Activated T-helper 1 cell treated with Interleukin-2 at 50 U/mL for 16 hours (primary cell): ENCODE measurements at places on chromosomes 2 and 18.

DNA sequence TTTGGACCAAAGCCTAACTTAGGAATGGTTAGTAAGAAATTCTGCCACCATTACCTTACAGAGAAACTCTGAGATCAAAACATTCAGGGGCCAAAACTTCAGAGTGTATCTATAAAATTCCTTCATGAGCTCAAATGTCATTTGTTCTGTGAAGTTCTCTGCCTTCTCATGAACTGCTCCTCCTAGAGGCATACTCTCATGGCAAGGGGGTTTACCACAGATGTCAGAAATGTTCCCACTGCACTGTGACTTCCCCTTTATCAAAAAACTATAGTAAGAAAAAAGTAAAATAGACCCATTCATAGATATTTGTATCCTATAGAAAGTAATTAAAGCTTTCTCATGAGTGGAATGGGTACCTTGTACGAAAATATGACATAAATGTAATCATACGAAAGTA lies 68.5 kb downstream of the USP40 start:
- no peak for DNase-seq

- DNase-seq, result peak; percentile 48
Measured at GRCh38 chr2:130332271-130333073, 10.2 kb upstream of the IMP4 start.

GRCh38 chr2:128311755-128312341 lies 6.8 kb downstream of the HS6ST1 start:
- DNase-seq, result no peak

DNA sequence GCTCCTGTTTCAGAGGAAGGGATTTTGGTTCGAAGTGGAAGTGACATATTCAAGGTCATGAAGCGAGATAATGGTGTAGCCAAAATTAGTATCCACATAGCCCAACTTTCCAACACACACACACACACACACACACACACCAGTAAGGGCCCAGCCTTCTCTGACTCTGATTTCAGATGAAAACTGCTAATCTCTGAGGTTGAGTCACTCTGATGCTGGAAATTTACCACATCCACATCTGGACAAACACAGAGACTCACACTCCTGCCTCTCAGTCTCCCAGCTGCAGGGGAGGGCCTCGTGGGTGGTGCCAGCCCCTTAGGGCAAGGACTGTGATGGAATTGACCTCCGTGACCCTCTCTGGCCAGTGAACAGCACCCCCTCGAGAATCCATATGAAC lies 29.0 kb upstream of the SLC35F6 start:
- no peak for DNase-seq

GRCh38 chr2:54758951-54759350 lies 35.5 kb downstream of the EML6 start:
- DNase-seq, result no peak

DNA sequence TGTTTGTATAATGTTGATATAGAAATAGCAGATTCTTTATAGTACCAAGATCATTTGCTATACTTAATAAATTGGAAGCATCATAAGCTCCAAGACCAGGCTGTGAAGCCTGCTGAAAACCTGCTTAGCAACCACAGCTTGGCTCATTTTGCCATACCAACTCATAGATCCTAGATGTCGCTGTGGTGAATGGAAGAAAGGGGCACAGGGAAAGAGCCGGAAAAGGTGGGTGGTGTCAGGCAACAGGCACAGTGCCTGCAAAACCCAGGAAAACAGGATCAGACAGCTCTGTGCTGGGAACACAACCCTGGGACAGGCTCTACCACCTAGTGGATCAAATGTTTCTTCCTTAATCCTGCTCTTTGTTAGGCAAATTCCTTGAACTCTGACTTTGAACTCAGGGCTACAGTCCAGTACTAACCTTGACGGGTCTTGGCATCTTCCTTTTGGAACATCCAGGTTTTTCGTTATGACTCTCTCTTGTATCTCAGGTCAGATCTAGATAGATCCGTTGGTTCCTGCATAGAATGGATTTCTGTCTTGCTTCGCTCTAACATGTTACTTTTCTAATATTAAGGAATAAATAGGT lies 31.6 kb downstream of the TWSG1 start:
- no peak for DNase-seq

- no peak for DNase-seq
Measured at GRCh38 chr2:63613391-63613901, 24.7 kb downstream of the MDH1 start.

DNA sequence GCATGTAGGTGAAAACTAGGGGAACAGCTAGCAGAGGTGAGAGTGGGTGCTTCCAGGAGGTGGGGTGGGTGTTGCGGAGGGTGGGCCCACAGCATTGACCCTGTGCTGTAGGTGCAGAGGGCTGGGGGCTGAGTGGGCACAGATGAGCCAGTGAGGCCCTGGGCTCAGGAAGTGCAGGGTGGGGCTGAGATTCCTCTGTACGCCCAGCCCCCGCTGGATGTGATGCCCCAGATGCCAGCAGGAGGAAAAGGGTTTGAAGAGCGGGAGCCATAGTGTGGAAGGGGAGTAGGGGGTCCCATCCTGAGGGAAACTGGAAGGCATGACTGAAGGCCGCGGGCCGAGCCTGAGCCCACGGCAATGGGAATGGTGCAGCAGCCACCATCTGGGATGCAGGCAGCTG lies 14.1 kb upstream of the OTOS start:
- no peak for DNase-seq

DNA sequence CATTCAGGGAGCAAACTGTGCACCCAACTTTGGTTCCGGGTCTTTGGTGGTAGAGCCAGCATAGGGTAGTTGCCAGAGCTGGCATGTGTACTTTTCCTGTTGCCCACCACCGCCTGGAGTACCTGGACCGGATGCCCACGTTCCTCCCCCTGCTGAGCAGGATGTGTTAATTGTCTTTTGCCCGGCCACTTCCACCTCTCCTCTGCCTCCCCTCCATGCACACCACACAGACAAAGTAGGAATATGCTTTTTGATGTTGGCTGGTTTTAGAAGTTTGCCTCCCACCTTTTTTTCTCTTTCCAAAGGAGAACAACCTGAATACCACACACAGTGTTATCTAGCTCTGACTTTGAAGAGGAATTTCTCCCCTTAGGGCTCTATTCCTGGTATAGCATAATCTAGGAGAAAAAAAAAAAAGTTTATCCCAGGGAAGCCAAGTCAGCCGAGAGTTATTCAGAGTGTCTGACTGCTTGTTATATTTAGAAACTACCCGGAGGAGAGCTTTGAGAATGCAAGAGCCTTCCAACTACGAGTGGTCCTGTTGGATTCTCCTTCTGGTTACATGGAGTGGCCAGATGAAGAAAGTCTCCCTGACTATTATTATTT lies 111.9 kb downstream of the SETBP1 start:
- DNase-seq, result no peak

DNA sequence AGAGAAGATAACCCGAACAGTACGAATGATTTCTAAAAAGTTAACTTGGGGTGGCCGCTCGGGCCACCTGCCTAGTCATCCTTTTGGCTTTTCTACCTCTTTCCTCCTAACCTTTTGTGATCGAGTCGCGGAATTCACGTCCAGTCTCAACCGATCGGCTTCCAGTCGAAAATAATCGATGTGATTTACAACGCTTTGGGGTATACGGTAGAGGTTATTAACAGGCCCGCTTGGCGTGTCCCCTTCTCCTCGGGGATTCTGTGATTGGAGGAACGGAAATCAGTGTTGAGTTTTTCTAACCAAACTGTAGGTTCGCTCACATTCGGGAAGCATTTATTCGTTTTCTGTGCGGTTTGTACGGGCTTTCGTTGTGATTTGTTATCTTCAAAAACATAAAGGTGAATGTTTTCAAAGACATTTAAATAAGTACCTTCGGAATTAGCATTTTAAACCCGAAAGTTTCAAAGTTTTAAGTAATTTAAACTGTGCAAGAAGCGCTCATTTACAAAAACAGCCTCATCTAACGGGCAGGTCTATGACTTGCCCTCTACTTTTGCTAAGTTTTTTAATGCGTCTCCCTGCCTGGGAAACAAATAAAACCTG lies 588 bp upstream of the FOXI3 start:
- no peak for DNase-seq

- no peak for DNase-seq
Measured at GRCh38 chr2:232449964-232450363, 6.0 kb upstream of the ALPI start.

- DNase-seq, result no peak
Measured at GRCh38 chr2:163367825-163368582, 367.8 kb downstream of the FIGN start.

GRCh38 chr2:218655751-218656150 lies 3.7 kb downstream of the ZNF142 start:
- DNase-seq, result no peak

DNA sequence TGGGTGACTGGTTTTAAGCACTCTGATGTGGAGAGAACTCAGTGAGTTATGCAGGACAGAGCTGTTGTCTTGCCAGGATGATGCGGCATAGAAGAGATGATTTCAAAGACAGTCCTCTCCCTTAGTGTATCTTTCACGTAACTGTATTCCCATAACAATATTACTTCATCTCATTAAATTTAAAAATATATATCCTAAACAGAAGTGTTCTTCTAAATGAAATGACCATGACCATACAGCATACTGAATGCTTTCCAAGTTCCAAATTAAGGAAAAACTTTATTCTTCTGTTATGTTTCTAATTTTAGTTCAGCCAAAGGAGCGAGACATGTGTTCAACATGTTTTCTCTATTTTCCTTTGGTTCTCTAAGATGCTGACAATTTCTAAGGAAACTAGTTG lies 600.1 kb upstream of the FSHR start:
- no peak for DNase-seq

DNA sequence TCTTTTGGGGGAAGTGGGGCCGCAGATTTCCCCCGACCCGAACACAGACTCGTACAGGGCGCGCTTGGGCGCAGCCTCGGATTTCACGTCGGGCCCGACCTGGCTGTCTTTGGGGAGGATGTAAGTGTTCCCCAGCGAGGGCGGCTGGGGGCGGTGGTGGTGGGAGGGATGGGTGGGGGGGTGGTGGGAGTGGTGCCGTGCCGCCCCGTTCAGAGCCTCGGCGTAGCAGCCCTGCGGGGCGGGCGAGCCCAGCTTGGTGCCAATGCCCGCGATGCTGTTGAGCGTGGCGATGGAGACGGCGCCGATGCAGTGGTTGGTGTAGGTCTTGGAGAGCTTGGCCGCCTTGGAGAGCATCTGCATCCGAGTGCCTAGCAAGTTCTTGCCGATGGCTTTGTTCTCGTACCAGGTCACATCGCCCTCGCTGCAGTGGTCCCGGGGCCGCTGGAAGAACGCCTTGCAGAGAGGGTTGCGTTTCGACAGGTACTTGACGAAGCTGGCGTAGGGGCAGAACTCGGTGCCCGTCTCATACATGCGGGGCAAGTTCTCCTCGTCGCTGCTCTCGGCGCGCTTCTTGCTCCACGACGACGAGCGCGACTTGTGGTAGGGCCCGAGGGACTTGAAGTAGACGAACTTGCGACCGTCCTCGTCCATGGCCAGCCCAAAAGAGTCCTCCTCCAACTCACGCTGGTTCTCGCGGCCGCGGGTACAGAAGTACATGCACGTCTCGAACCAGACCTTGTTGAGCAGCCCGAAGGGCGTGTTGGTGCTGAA lies 1.3 kb downstream of the KCTD1 start:
- DNase-seq, result no peak

DNA sequence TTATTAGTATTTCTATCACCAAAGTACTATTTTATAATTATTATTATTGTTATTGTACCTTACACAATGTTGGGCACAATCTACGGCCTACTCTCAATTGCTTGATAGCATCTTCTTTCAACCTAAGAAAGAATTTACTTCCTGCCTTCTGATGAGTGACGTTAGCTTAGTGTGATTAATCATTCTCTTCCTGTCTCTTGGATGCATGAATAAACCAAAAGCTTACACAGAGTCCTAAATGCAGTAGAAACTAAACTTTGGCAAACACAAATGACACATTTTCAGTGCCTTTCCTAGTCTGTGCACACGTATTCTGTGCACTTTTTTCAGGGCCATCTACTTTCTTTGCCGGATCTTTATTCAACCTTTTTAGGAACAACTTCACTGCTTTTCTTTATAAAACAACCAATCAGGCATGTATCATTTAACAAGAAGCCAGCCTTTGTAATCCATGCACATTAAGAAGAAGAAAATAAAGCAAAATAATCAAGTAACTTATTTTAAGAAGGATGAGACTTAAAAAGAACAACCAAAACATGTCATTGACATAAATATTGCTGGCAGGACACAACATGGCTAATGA lies 19.1 kb downstream of the TRAK2 start:
- no peak for DNase-seq

- DNase-seq, result no peak
Measured at GRCh38 chr18:3179430-3180089, 40.2 kb downstream of the MYOM1 start.
